ENCODE measurements at places on chromosomes 2 and 18.
A peak's percentile ranks its signal among the peaks of the same experiment; 100 is the strongest.

GRCh38 chr2:135169900-135170753 is 118.0 kb downstream of the RAB3GAP1 start:
- no peak for DNase-seq

- no peak for DNase-seq
Observed at GRCh38 chr18:7945882-7946281, 378.8 kb downstream of the PTPRM start.

GRCh38 chr18:13137670-13138419 is 80.7 kb upstream of the LDLRAD4 start:
- DNase-seq = no peak

DNA sequence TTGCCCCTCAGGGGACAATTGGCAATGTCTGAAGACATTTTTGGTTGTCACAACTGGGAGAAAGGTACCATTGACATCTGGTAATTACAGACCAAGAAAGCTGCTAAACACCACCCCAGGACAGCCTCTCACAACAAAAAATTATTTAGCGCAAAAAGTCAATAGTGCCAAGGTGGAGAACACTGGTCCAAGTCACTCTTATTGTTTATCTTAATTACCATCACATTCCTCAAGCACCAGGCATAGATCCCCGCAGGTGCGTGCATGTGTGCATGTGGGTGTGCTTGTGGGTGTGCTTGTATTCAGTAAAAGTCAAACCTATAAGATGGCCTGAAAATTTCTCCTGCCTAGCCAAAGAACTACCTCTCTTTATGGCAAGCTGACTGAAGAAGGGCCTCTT is 74.9 kb upstream of the WDR75 start:
- DNase-seq = no peak

- DNase-seq = no peak
Observed at GRCh38 chr2:17599617-17600016, 59.1 kb downstream of the VSNL1 start.

GRCh38 chr18:59671551-59671950 is 25.7 kb downstream of the CCBE1 start:
- no peak for DNase-seq

- no peak for DNase-seq
Observed at GRCh38 chr2:212958757-212959295, 192.6 kb downstream of the IKZF2 start.

DNA sequence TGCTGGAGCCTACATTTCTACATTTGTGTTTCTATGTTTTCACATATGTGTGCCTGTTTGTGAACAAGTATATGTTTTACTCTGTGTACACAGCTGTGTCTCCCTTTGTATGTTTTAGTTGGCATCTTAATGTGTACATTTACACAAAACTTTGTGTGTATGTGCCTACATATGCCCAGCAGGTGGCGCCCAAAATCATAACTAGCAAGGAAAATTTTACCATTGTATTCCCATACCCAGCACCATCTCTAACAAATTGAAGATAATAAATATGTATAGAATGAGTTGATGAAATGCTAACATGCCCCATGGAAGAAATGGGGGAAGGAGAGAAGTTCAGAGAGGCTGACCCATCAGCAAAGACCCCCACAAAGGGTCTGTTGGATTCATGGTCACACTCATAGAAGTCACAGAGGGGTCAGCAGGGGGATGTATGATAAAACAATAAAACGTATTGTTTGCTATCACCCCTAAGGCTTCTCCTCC is 48.1 kb downstream of the PKDCC start:
- peak; percentile 31 for DNase-seq

GRCh38 chr2:49832555-49832954 is 678.2 kb upstream of the FSHR start:
- DNase-seq = no peak

DNA sequence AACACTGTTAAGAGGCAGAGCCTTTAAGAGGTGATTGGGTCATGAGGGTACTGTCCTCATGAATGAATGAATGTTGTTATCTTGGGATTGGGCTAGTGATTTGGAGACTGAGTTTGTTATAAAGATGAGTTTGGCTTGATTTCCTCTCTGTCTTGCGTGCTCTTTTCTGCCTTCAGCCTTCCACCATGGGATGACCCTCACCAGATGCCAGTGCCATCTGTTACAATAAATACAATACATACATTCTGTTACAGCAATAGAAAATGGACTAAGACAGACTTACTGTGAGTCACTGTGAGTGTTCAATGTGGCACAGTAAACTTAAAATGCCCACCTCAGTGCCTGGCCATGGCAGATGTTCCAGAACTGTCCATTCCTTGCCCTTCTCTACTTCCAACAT is 95.0 kb upstream of the ZFP36L2 start:
- no peak for DNase-seq

DNA sequence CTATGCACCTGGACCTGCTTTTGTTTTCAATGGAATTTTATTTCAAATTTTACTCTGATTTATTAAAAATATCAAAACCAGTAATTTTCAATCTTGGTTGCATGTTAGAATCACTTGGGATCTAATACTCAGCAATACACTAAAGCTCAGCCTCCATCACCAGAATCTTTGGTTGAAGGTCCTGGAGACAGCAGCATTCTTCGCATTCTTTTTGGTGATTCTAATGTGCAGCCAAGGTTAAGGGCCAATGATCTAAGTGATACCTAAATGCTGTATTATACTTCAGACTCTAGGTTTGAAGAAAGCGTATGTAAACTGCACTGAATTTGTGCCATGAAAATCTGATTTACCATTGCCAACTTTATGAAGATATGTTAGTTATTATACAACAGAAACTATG is 493.1 kb downstream of the XIRP2 start:
- DNase-seq = no peak

- DNase-seq = no peak
Observed at GRCh38 chr2:104537116-104537515, 316.8 kb upstream of the POU3F3 start.

DNA sequence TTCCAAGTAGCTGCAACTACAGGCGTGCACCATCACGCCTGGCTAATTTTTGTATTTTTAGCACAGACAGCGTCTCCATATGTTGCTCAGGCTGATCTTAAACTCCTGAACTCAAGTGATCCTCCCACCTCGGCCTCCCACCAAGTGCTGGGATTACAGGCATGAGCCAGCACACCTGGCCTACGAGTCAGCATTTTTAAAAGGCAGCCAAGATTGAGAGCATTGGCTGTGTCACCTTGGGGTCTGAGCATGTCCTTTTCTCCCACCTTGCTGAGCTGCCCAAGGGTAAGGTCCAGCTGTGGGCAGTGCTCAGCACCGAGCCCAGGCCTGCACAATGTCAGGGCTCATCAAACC is 142.8 kb upstream of the LMAN1 start:
- no peak for DNase-seq

DNA sequence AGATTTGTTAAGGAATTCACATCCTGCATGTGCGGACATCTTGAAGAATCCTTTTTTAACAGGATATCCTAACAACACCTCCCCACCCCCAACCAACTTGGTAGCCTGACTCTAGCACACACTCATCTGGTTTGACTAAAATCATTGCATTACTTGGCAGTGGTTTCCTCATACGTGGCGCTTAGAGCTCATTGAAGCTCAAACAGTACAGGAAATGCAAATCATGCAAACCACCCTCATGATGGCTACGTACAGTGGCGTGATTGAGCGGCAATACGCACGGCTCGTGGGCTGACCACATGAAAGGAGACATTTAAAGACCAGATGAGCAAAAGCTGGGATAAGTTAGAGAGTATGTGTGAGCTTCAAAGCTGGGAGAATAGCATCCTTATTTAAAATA is 336.2 kb downstream of the ZEB2 start:
- DNase-seq = no peak

GRCh38 chr2:21467910-21468309 is 344.1 kb downstream of the TDRD15 start:
- no peak for DNase-seq

DNA sequence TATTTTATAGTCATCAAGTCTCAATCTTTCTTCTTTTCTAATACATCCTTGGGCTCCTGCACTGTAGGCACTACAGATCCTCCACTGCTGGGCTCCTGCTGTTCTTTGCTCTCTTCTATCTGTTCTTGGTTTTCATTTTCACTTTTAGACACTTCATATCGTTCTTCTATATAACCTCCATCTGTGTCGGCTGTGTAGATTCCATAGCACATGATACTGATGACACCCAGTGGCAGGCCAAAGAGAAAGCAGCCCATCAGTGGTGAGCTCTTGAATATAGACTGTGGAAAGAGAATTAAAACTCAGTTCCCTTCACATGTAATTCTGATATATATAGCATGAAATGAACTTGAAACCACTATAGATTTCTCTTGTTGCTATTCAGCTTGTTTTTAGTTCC is 38.0 kb downstream of the TMX3 start:
- DNase-seq = no peak

DNA sequence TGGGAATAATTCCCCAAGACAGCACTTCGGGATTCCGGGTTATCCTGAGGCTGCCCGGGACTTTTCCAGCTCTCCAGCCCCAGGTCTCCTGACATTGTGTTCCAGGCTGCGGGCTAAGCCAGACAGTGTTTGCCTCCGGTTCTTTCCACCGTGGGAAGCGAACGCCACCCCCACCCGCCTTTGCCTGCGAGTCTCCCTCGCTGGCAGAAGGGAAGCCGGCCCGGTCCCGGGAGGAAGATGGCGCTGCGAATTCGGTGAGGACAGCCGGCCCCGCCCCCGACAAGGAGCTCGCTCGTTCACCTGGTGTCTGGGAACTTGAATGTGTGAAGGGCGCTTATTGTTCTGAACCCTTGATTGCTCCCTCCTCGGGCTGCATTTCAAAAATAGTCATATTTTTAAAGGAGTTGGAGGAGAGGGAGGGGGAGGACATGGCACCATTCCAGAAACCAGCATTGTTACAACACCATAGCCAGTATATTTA is 2.9 kb downstream of the LRATD1 start:
- DNase-seq = peak; percentile 38

GRCh38 chr18:35326695-35327387 is 17.4 kb downstream of the ZNF24 start:
- no peak for DNase-seq

DNA sequence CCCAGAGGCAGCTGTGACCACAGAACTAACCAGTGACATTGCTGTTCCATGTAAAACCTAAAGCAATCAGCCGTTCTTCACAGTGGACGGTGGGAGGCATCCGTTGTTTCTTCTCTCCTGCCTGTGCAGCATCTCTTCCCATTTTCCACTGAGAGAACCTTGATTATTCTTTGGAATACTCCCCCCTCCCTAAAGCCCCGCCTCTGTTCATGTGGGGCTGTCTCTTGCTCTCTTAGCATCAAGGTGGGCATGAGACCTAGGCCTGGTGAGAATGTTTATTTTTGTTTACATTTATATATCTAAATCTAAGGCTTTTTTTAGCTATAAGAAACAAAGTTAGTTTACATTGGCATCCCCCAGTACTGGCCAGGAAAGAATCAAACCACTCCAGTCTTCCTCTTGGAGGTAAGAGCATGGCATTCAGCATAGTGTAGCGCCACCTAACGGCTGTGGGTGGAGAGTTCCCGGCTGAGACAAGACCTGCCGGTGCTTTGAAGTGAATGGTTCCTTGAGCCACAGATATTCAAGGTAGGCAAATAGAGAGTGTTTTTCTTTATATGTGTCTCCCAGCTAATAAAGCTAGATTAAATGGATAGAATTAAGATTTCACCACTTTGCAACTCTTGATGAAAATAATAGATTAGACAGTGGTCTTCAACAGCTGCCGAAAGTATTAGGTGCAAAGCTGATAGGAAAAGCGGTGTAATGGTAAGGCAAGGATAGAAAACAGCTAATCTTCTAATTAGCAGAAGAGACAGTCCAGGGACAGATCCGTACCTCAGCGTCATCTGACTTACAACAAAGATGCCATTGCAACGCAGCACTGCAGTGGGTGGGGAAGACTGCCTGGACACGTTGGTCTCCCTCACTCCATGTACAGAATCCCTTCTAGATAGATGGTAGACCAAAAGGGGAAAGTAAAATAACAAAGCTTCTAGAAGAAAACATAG is 219.6 kb upstream of the RAB12 start:
- DNase-seq = no peak

DNA sequence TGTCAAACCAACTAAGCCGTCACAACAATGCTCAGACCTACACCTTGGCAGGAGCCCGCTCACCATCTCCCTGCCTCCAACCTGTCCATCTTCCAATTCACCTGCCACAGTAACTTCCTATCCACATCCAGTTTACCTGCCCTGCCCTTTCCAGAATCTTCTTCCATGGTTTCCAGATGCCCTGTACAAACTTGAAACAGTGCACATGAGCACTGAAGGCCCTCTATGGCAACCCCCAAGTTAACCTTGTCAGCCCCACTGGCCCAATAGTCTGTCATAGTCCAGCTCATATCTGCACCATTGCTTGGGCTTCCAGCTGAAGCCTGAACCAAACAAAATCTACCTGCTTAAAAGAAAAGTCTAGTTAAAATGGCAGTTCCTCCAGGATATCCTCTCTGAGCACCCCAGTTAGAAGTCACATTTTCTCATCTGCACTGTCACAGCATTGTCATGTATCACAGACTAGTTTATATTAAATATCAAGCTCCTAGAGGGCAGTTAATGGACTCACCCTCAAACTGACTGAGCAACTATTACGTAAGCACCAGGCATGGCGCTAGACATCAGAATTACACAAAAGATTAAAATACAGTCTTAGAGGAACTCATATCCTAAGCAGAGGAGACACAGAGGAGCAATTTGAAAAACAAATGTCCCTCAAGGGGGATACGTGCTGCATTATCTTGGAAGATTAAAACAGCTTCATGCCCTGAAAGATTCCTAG is 11.6 kb downstream of the NFE2L2 start:
- no peak for DNase-seq

GRCh38 chr18:54033052-54033451 is 191.4 kb downstream of the MBD2 start:
- no peak for DNase-seq

- no peak for DNase-seq
Observed at GRCh38 chr18:73777356-73778031, 370.1 kb downstream of the FBXO15 start.

- no peak for DNase-seq
Observed at GRCh38 chr2:150479075-150479915, 8.2 kb downstream of the RND3 start.

DNA sequence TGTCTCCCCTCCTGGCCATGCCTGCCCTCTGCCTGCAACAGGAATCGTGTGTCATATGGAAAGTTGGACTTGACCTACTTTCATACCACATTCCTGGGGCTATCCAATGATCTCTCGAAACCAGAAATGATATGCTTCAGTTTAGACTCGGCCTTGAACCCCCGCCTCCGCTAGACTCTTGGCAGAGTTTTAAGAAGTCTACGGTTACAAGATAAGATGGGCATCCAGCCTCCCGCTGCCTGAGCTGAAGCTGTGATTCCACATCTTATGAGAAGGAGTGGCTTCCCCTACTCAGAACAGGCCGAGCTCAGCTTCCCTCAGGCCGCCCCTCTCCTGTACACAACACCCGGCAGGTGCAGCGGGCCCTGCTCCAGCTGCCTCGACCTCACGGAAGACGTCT is 73.9 kb downstream of the MTCL1 start:
- DNase-seq = no peak

DNA sequence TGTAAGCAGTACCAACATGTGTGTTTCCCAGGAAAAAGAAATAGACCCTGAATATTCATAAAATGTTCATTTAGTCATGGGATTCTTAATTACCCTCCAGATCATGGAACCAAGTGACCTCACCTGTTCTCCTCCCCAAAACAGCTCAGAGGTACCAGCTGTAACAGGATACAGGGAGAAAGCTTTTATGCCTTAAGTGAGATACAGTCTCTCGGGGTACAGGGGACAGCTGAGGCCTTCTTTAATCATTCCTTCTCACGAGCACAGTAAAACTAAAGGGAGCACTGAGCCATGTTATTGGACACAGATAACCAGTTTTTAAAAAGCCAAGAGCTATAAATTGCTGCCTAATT is 16.6 kb downstream of the EPHA4 start:
- DNase-seq = no peak

GRCh38 chr2:62660582-62661262 is 44.8 kb upstream of the EHBP1 start:
- no peak for DNase-seq
